Sciatic nerve (tissue), 2 donors: ENCODE measurements at places on chromosomes 3 and 15.

GRCh38 chr15:76954744-76955143, 23.2 kb downstream of the RCN2 start:
- no peak for DNase-seq

GRCh38 chr3:176867681-176868663, 329.3 kb downstream of the TBL1XR1 start:
- DNase-seq = no peak

GRCh38 chr3:129576514-129577352, 29.7 kb downstream of the PLXND1 start:
- no peak for DNase-seq

DNA sequence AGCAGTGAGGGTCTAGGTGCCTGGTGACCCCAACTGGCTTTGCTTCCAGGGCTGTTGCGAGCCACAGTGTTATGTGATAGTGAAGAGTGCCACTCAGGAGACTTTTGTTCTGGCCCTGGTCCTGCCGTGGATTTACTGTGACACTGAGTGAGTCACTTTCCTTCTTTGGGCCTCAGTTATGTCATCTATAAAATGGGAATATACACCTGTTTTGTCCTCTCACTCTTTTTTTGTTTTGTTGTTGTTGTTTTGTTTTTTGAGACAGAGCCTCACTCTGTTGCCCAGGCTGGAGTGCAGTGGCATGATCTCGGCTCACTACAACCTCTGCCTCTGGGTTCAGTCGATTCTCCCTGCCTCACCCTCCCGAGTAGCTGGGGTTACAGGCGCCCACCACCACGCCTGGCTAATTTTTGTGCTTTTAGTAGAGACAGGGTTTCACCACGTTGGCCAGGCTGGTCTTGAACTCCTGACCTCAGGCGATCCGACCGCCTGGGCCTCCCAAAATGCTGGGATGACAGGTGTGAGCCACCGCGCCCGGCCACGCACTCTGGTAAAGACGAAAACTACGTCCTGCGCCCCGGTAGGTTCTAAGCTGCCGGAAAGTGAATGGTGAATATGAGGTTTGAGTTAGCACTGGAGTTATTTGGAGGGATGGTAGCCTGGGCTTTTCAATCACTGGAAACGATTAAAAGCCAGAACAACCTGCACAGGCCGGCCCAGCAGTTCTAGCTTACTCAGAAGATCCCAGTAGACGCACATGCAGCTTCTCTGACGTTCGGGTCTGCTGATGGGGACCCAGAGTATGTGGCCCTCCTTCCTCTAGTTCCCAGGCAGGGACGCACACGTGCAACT, 46.6 kb downstream of the BDH1 start:
- no peak for DNase-seq

GRCh38 chr3:171093462-171093861, 66.9 kb upstream of the SLC2A2 start:
- no peak for DNase-seq

DNA sequence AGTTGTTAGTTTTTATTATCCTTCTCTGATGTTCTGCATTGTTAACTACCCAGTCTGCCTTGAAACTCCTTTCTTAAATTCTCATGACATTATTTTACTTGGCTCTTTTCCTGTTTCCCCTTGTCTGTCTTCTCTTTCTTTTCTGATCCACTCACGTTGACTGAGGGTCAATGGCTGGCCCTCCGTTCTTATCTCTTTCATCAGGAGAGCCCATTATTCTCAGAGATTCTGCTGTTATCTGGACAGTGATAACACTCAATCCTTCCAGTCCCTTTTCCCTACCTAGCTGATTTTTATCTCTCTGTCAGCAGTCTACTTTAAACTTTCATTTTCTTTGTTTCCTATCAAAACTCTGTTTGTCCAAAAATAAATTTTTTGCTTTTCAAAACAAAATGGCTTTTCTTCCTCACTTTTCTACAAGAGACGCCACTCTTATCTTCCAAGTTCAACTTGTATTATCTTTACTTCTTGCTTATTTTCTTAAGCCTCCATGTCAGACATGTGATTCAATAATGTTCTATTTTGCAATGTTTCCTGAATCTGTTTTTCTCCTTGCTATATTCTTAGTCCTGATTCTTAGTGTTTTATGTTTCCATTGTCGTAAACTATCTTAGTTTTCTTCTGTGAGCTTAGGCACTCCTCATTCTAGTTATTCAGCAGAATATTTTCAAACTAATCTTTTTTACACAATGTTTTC, 120.2 kb downstream of the NEDD4 start:
- DNase-seq = no peak

DNA sequence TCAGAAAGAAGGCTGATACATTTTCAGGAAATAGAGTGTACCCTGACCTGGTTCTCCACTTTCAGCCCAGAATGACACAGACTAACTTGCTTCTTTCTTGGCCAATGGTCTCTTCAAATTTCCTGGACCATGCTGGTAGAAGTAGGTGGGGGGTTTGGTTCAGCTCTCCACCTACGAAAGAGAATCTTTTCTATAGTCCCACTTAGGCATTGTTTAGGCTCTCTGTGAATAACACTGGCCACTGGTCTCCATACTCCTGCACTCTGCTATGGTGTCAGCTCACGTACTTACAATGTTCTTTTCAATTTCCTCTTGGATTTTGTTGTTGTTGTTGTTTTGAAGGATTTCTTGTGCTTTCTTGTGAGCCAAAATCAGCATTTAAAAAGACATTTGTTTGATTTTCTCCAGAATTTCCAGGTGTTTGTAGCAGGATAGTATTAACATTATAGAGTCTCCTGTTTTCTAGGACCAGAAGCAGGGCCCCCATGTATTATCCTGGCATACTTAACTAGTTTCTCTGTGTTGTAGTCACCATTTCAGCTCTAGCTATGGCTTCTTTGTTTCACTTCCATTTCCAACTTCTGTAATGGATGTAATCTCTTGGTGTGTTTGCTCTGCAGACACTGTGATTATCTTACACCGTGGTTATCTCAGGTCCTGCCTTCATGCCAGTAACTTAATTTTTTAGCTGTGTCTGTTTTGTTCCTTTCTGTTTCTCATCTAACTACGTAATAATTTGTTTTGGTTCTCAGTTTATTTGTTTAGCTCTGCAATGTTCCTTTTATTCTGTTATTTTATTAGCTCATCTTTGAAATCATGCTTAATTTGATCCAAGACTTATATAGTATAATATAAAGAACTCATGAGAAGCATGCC, 61.4 kb downstream of the CHRNA7 start:
- no peak for DNase-seq

GRCh38 chr15:75369897-75370581, 1.6 kb upstream of the MAN2C1 start:
- DNase-seq = no peak

DNA sequence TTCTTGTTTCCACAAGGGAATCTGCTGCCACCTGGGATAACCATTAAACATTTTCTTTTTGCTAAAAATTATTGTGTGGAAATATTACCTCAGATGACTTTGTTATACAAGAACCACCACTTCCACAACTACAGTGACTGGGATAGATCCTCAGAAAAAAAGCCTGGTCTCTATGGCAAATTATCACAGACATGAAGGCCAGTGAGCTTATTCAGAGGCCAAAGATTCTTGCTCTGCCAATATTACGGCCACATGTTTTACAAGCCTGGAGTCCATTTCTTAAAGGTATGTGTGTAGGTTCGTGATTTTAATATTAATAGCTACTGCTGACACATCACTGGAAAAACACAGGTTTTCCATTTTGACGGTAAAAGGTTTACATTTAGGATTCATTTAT, 73.8 kb downstream of the MYO1E start:
- DNase-seq = no peak

- DNase-seq = no peak
Measured at GRCh38 chr3:153165261-153165681, 3.2 kb downstream of the RAP2B start.

DNA sequence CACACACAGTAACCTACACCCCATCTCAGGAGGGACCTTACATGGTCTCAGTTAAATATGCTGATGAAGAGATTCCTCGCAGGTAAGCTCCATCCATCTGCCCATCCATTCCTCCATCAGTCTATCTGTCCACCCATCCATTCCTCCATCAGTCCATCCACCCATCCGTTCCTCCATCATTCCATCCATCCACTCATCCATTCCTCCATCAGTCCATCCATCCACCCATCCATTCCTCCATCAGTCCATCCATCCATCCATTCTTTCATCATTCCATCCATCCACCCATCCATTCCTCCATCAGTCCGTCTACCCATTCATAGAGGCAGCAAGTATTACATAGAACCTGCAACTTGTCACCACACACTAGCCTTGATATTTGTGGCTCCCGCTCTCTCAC, 77.9 kb downstream of the DNASE1L3 start:
- no peak for DNase-seq

DNA sequence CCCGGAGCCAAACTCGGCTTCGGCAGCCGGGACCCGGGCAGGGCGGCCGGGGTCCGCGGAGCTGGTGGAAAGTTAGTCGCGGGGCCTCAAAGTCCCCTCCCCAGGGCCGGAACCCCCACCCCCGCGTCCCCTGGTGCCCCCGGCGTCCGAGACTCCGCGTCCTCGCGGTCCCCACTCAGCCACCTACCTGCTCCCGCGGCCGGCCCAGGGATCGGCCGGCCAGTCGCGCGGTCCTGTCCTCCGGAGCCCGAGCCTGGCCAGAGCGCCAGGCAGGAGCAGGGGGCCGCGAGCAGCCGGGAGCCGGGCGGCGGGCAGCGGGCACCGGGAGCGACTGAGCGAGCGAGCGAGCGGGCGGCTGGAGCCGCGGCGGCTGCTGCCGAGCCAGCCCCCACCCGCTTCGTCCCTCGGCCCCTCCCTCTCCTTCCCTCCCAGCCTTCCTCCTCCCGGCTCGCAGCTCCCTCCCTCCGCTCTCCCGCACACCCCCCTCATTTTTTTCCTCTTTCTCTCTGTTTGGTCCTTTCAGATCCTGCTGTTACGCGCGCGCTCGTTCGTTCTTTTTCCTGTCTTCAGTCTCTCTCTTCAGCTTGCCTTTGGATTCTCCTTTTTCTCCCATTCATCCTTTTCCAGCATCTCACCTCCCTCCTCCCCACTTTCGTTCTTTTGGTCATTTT, at the start of gene MEGF11:
Gene MEGF11 (minus strand): TSS at position 333 of the 671 bp plus-strand sequence. CDS start 125,347 bp downstream, outside the sequence.
- DNase-seq = peak; percentile 62

GRCh38 chr3:117408811-117409210, 699.2 kb downstream of the TUSC7 start:
- DNase-seq = no peak

DNA sequence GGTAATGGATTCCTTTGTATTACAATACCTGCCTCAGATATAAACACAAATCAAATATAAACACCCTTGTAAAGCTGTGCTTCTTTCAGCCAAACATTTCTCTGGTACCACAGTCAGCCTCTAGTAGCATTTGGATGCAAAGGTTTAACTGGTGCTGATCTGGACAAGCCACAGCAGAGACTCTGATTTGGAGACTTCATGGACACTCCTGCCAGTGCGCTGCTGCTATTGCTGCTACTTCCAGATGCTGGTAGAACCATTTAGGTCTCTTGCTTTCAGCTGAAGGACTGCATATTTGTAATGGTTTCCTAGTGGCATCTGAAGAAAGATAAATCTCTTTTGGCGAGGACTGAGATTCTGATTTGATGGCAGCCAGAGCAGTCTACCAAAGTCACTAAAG, 36.9 kb downstream of the NCK1 start:
- DNase-seq = no peak

- DNase-seq = no peak
Measured at GRCh38 chr3:194367992-194368841, 1.3 kb downstream of the LRRC15 start.

DNA sequence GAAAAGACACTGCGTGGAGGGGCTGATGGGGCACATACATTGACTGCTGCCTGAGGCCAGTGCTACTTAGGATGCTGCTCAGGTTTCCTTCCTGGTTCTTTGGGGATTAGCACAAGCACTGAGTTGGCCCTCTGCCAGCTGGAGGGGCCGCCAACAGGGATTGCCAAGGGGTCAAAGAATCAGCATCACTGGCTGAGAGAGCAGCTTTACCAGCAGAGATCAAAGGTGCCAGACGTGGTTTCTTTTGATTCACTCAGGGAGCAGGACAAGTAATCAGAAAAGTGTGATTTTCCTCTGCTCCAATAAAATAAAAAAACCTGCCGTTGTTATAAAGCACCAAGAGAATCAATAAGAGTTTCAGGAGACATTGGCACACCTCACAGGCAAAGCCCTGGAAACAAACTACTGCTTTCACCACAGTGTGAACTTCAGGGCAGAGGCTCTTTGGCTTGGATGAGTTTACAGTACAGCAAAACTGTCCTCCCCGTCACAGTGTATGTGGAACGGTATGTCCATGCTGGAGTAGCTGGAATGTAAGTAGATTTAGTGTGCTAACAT, 45.8 kb upstream of the FSIP1 start:
- no peak for DNase-seq

DNA sequence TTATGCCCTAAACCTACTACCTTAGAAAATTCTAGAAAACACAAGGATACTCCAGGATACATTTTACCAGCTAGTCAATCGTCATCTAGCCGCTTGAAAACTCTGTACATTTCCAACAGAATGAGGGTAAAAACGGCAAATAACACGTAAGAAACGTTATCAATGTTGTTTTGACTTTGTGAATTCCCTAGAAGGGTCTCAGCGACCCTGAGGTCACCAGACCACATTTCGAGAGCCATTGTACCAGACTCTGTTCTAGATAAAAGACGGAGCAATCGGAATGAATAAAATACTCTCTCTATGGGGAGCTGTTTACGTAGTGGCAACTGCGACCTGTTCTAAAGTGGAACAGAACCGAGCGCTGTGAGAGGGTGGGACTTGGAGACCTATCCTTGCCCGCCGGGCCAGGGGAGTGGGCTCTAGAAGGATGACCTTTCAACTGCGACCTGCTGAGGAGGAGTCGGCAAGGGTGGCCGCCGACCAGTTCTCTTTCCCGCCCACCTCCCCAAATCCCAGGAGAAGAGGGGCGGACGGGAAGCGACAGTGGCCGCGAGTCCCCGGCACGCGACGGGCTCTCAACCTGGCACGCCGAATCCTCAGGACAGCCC, 778 bp upstream of the AP4E1 start:
- no peak for DNase-seq

- DNase-seq = no peak
Measured at GRCh38 chr3:37956723-37957538, 33.7 kb upstream of the VILL start.

GRCh38 chr15:28130651-28131050, 31.5 kb upstream of the OCA2 start:
- peak; percentile 30 for DNase-seq

DNA sequence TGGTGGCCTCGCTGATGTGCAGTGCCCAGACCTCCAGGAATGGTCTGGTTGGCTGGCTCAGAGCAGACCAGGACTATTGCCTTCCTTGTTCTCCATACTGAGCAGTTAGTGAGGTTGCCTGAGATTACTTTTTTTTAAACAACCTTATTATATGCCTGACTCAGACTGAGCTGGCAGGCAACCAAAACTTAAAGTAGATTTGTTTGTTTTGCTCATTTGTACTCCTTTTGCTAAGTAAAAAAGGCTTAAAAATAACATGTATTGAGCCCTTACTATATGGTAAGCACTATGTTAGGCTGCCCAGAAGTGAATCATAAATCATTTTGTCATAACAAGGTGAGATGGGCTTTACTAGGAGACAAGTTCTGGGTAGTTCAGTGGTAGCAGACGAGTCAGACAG, 92.4 kb downstream of the GHSR start:
- DNase-seq = no peak

- no peak for DNase-seq
Measured at GRCh38 chr3:99648101-99648500, 9.7 kb downstream of the COL8A1 start.

- no peak for DNase-seq
Measured at GRCh38 chr3:146611096-146611495, 6.0 kb upstream of the PLSCR5 start.

GRCh38 chr15:40763801-40764628, at the start of gene GCHFR:
GCHFR (plus strand) TSS chr15:40764068; CDS start chr15:40764181, 113 bp downstream.
- DNase-seq = peak; percentile 88

- DNase-seq = no peak
Measured at GRCh38 chr3:42430781-42431532, 20.5 kb upstream of the LYZL4 start.

- DNase-seq = no peak
Measured at GRCh38 chr3:141811348-141811747, 48.1 kb downstream of the GRK7 start.
